ENCODE measurements at places on chromosomes 12 and 14.
A peak's percentile ranks its signal among the peaks of the same experiment; 100 is the strongest.

- no peak for DNase-seq
Measured at GRCh38 chr14:97712471-97712870, 915.3 kb downstream of the VRK1 start.

- DNase-seq = no peak
Measured at GRCh38 chr12:110123919-110124268, 263 bp upstream of the IFT81 start.

DNA sequence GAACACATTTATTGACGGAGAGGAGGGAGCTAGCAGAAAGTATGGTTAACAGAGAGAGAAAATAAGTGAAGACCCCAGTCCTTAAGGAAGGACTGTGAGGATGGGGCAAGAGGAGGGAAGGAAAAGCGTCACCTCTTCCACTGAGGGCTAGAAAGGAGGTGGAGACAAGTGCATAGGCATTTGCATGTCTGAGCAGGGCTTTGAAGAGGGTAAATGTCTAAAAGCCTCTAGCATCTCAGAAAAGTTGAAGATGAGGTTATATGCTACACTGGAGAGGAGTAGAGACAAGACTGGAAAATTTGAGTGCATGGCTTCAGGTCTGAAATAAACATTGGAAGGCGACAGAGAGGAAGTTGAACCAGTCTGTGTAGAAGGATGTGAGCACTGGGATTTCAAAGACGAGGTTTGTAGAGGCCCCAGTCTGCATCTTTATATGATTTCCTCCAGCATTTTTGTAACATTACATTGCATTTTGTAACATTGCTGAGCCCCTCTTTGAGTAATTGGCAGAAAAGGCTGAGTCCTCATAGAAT lies 98.5 kb upstream of the IFNG-AS1 start:
- no peak for DNase-seq

GRCh38 chr14:104138098-104138717 lies at the start of gene KIF26A:
Gene KIF26A (plus strand): TSS chr14:104138587. CDS start chr14:104138723, 136 bp downstream.
- DNase-seq = peak; percentile 15

GRCh38 chr12:82537436-82537835 lies 149.3 kb upstream of the TMTC2 start:
- DNase-seq = no peak

- peak; percentile 0 for DNase-seq
Measured at GRCh38 chr14:71931492-71932228, 569 bp upstream of the RGS6 start.

- DNase-seq = no peak
Measured at GRCh38 chr12:24049728-24050127, 100.3 kb upstream of the SOX5 start.

DNA sequence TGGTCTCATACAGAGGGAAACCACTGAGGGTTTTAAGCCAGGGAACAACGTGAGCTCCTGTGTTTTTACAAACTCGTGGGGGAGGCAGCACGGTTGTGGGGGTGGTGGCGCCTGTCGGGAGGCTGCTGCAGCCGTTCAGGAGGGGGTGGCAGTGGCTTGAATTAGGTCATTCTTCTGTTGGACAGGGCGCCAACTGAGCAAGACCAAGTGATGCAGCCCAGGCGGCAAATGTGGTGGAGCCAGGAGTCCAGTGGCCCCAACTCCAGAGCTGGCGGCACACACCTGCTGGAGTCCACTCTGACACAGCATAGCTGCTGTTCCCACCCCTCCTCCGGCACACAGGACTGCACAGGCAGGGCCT lies 27.8 kb downstream of the FBRSL1 start:
- no peak for DNase-seq

- no peak for DNase-seq
Measured at GRCh38 chr12:118870551-118870950, 110.8 kb upstream of the SRRM4 start.

GRCh38 chr12:9039397-9039977 lies 50.1 kb downstream of the KLRG1 start:
- DNase-seq = peak; percentile 63

DNA sequence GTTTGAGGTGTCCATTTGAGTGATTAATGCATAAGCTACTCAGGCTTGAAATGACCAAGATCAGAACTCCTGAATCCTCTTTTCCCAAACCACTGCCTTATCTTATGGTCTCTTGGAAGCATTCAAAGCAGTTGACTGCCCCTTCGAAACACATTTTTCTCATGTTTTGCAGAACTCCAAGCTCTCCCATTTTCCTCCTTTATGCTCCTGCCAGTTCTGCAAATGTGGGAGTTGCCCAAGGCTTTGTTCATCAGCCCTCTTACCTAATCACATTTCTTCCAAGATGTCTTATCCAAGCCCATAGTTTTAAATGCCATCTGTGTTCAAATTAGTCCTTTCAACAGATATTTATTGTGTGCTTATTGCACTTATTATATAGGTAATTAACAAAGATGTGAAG lies 1.8 kb upstream of the DNAAF2 start:
- DNase-seq = no peak

DNA sequence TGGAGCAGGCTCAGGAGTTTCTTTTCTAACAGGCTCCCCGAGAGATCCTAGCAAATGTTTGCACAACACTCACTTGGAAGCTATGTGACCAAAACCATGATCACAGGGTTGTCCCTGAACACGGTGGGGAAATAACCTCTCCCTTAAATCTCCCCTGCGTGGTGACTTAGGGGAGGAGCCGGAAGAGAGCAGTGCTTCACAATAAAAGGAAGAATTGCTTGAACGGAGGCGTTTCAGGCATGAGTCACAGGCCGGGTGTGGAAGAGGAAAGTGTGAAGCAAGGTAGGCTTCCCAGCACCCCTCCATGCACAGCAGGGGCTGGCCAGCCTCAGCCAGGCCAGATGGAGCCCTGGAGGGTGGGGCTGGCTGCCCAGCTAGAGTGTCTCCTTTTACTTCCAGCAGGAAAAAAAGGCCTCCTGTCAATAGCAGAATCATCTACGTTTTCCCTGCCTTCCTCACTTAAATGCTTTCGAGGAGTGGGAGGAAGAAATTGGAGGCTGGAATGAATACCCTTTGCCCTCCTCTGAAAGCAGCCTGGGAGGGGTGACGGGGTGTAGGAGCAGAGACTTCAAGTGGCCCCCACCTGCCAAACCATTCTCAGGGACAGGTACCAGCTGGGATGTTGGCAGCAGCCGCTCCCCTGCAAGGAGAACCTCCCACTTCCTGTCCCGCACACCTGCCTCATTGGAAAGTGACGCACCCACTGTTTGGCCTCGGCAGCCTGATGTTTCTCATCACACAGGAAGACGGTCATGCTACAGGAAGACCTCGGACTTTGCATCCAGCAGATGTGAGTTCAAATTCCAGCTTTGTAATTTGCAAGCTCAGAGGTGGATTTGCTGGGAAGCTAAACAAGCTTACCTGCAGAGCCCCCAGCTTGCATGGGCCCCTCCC lies 30.1 kb upstream of the PPP2R5C start:
- DNase-seq = peak; percentile 91

- no peak for DNase-seq
Measured at GRCh38 chr12:130702966-130703732, 12.9 kb downstream of the RIMBP2 start.

DNA sequence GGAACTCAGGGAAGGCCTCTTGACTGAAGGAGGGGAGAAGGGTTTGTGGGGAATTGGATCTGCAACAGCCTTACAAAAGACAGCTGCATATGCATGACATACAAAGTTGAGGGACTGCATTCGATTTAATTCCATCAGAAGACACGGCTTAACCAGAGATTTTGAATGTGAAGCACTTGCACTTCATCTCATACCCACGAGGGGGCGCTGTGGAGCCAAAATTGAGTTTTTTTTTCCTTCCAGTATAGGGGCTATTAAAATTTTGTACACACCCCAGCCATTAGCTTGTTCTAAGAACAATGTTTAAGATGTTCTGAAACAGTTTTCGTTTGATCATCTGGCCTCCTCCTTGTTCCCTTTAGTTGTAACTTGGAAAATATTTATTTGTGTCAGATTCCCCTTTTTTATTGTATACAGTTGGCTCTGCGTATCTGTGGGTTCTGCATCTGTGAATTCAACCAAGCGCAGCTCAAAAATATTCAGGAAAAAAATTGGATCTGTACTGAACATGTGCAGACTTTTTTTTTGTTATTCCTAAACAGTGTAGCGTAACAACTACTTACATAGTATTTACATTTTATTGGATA lies 1.6 kb downstream of the SUDS3 start:
- DNase-seq = peak; percentile 73

DNA sequence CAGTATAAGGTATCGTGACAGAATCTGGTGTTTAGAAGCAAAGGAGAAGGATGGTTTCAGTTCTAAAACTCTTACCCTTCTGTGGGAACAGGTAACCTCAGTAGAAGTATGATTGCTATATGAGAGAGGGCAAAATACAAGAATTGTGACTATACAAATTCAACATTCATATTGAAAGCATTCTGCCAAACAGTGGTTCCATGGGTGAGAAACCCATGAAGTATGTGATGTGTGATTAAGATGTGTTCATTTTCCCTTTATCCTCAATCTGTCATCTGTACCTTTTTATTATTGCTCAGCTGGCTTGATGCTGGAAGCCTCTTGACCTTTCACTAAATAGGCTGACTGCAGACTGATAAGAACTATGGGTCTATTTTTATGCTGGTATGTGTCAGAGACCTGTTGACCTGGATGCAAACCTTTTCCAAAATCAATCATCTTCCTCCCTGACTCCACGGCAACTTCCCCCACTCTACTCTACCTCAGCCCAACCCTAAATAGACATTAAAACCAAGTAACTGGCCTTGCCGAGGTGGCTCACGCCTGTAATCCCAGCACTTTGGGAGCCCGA lies 109.6 kb downstream of the STXBP6 start:
- peak; percentile 10 for DNase-seq

GRCh38 chr12:130063866-130064265 lies 98.4 kb upstream of the FZD10 start:
- DNase-seq = no peak

DNA sequence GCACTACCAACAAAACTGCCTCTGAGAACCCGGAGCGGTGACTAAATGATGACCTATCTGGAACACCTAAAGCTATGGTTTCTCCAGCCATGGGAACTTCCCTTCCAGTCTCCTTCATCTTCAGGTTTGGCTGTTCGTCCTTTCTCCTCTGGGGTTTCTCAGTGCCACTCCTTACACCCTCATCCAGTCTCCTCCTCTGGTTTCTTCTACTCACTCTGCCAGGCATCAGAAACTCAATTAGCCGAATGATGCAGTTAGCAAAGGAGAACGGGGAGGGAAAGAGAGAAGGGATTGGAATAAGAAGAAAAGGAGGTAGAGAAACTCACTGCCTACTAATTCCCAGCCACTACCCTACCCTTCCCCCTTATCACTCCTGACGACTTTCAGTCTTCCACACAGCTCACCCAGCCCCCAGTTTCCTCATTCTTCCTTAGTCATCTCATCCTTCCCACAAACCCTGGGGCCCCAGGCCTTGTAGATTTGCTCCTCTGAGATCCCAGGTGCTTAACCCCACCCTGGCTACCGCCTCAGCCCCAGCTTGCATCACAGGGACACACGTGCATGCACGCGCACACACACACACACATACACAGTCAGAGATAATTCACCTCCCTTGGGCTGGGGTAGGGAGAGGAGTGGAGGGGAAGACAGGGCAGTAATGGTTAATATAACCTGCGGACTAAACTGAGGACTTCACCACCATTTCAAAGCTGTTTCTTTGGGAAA lies 13.0 kb downstream of the FGD6 start:
- no peak for DNase-seq

DNA sequence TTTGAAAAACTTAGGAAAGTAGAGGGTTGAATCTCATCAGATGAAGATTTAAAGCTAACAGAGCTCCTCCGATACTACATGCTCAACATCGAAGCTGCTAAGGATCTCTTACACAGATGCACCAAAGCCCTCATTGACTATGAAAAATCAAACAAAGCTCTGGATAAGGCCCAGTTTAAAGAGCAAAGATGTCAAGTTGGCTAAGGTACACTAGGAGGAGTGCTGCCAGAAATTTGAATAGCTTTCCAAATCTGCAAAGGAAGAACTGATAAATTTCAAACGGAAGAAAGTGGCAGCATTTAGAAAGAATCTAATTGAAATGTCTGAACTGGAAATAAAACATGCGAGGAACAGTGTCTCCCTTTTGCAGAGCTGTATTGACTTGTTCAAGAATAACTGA lies 141.2 kb downstream of the SLC5A8 start:
- no peak for DNase-seq

GRCh38 chr14:82385048-82385447 lies 851.4 kb upstream of the SEL1L start:
- DNase-seq = no peak

DNA sequence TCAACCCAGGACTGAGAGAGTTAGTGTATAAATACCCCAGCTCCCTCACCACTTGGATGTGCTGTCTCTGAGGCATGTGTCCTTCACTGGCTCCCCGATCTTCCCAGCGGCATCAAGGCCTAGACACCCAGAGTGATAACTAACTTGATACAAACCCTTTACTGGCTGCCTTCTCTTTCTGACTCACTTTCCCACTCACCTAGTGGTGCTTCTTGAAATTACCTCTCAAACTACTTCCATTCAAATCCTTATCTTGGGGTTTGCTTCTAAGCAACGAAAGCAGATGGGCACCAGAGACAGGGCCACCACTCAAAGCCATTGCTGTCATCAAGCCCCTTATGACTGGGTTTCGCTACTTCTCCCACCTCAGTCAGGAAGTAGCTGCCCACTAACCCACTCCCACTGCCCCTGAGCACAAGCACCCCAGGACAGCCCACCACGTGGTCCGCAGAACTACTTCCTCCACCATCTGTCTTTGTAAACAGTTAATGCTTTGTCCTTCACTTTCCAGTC lies 17.2 kb downstream of the ZFP36L1 start:
- DNase-seq = no peak

DNA sequence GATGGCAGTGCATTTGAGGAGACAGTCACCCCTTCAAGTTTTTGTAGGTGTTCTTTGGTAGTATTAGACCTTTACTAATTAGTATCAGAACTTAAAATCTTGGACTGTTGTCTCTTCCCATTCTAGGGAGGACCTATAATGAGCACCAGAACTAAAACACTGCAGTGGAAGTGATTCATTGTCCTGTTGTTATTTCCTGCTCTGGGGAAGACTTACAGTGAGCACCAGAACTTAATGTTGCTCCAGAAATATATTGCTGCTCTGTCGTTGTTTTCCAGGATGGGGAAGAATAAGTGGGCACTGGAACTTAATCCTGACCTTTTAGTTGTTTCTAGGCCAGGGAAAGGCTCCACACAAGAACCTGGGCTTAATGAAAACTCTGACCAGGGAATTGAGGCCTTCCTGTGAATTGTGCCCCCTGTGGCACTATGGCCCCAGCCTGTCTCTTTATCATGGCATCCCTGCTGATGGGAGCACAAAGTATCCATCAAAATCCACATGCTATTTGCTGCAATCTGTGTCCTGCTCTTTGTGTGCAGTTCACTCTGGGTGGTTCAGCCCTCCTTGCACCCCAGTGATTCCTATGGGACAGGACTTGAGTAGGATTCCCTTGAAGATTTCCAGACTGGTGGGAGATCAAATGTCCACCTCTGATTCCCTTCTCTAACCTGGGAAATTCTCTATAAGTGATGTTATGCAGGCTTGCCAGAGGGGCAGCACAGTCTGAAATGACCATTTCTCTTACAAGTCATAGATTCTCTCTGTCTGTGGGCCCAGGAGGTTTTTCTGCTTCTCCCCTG lies 175.8 kb downstream of the PAWR start:
- no peak for DNase-seq

GRCh38 chr12:103799504-103799856 lies 41.6 kb downstream of the NT5DC3 start:
- DNase-seq = no peak
